Activated CD4-positive, alpha-beta T cell treated with anti-CD3 and anti-CD28 coated beads for 4 hours (primary cell): ENCODE measurements at places on chromosomes 11 and 22.

DNA sequence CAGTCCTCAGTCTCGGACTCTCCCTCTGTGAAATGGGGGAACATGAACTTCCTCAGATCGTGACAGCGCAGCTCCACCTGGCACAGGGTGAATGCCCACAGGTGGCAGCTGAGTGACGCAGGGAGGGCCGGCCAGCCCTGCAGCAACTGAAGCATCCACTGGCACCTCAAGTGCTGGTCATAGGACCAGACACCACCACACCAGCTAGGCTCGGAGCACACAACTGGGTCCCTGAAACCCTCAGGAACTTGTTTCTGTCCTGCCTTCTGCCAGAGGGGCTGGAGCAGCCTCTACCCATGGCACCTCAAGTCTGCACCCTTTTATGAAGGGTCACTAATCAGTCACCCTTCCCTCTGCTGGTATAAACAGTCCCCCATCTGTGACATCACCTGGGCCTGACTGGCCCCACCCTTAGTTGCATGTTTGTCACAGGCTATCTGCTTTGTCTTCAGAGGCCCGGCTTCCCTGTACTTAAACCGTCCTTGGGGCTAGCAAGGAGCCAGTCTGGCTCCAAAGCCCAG, 7.4 kb upstream of the CDC42BPG start:
- DNase-seq, result no peak

GRCh38 chr11:59708537-59708936, 5.1 kb downstream of the OR10V1 start:
- no peak for DNase-seq

- DNase-seq, result no peak
These were observed 328.1 kb upstream of the MPPED2 start for GRCh38 chr11:30914143-30914762.

DNA sequence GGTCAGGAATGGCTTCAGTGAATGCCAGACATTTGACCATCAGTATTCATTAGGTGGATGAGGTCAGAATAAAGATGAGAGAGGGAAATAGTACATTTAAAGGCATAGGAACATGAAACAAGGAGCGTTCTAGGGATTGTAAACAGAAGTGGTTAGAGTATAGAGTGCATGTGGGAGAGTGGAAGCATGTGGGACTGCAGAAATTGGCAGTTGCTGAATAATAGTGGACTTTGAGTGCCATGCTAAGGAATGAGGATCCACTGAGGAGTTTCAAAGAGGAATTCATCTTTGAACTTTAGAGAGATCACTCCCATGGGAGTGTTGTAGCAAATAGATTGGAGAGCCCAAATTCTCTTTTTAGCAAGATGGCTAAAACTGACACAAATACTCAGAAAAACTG, 7.9 kb downstream of the RNF169 start:
- no peak for DNase-seq

DNA sequence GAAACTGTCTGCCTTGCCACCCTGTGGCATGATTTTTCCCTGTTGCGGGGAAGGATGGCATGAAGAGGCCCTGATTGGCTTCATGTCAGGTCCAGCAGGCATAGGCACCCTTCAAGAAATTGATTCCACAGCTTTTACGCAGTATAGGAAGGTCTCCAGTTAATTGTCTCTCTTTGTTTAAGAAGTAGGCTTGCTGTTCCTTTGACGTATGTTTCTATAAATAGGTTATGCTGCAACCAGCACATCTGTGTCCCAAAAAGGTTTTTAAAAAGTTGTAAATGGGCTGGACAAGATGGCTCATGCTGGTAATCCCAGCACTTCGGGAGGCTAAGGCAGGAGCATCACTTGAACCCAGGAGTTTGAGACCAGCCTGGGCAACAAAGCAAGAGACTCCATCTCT, 62.6 kb downstream of the CD6 start:
- no peak for DNase-seq

DNA sequence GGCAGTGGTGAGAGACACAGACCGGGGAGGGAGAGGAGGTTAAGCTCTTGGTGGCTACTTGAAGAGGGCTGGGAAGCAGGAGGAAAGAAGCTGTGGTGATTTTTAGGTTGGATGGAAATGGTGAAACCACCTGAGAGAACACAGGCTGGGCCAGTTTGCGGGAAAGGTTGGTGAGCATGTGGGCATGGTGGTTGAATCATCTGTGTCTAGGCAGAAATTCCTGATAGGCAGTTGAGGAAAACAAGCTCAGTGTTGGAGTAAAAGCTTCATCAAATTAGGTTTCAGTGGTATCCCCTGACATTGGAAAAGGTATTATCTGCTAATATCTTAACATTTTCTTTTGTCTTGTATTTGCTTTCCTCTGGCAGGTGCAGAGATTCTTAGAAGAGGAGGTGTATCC, 4.3 kb upstream of the SGSM3 start:
- no peak for DNase-seq

GRCh38 chr11:92707665-92708064, 261.8 kb upstream of the MTNR1B start:
- DNase-seq, result no peak

GRCh38 chr11:122803306-122803705, 35.0 kb upstream of the CRTAM start:
- DNase-seq, result no peak

DNA sequence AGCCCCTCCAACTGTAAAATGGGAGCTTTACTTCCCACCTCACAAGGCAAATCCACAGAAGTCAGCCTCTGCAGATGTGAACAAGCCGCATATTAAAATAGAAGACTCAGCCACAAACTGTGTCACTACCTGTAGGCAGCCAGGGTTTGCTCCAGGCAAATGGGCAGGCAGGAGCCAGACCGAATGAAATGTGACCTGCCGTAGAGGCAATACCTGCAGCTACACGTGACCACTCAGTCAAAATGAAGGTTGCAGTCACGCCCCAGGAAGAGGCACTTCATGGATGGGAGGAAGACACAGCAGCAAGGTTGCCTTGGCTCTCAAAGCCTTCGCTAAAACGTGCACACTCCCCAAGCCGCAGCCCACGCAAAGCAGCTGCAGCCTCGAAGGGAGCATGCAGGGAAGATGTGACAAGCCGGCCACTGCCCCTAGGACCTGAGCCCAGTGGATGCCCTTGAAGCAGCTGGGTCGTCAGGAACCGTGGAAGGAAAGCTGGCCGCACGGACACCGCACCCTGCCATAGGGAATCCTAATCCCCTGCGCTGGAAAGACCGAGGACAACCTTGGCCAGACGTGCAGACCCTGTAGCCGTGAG, 53.1 kb downstream of the SHANK2 start:
- DNase-seq, result no peak

GRCh38 chr11:33315822-33316221, 58.6 kb downstream of the HIPK3 start:
- DNase-seq, result no peak

- no peak for DNase-seq
These were observed 25.7 kb upstream of the GAL start for GRCh38 chr11:68658661-68659060.

GRCh38 chr11:88117281-88117858, 57.9 kb downstream of the RAB38 start:
- DNase-seq, result no peak

- DNase-seq, result no peak
These were observed 9.0 kb downstream of the SCN3B start for GRCh38 chr11:123645286-123645975.

GRCh38 chr11:76696756-76697155, 26.2 kb upstream of the LRRC32 start:
- no peak for DNase-seq

DNA sequence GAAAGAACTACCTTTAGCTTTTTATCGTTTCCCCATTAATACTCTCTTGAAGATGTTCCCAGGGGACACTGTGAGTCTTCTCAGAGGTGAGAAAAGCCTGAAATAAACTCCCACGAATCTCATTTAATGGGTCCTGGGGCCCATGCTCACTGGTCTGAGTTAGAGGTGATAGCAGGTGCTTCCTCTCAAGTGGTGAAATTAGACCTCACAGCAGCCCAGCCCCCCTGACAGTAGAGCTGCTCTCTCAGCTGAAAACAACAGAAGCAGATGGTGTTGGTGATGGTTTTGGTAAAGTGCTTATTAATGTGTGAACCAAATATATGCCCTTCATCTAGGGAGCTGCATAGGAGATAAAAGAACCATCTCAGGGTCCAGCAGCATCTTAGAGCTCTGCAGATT, 76.8 kb upstream of the VPREB1 start:
- no peak for DNase-seq

DNA sequence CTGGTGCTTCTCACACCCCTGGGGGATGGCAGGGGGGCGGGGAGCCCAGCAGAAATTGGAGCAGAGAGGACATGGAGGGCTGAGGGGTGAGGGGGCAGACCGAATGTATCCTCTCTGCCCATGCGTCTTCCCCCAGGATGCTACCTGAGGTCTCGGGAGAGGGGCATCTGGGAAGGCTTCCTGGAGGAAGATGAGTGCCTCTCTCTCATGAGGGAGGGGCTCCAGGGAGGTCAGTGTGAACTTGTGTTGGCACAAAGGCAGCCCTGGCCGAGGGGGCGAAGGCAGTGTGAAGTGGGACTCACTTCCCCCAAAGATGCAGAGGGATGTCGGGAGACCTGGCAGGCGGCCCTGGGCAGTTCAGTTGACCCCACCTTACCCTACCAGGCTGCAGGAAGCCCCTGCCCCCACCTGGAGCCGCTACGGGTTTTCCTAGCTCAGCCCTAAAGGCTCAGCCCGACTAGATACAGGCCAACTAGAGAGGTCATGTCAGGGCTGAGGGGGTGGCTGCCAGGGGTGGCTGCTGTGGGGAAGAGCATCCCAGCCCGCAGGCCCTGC, 10.4 kb downstream of the ASCL2 start:
- no peak for DNase-seq

DNA sequence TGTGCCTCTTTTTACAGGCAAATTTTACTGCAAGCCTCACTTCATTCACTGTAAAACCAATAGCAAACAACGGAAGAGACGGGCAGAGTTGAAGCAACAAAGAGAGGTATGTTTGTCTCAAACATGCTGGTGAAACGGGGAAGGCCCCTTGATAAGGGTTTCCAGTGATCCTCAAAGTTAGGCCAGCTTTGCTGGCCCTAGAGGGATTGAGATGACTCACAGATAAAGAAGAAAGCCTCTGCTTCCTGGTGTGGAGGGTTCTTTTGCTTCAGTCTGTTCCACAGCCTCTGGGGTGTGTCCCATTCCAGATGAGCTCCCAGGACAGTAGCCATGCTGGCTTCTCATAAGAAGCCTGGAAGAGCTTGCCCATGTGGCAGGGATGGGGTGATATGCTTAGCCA, 118.9 kb upstream of the PARVA start:
- no peak for DNase-seq

DNA sequence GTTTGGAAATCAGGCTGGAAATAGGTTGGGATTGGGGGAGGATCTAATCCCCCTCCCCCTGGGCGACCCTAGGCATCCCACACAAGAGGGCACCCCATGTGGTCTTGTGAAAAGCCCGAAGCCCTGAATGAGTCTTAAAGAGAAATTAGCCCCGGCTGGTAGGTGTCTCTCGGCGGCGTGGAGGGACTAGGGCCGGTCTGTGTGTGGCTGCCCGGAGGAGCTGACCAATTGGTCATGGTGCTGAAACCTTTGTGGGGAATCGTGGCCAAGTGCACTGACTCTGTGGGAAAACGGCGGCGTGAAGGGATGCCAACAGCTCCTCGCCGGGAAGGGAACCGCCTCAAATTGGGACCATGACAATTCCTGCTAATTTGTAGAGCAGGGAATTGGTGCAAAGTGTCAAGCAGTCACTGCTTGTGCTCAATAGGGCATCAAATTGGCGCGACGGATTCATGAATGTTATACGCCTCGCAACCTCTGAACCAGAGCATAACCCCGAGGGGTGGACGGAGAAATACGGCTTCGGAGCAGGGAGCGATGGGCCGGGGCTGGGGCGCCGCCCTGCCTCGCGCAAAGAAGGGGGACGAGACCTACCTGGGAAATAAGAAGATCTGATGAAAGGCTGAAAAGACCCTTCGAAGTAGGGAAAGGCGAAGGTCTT, 1.5 kb downstream of the DBX1 start:
- no peak for DNase-seq

DNA sequence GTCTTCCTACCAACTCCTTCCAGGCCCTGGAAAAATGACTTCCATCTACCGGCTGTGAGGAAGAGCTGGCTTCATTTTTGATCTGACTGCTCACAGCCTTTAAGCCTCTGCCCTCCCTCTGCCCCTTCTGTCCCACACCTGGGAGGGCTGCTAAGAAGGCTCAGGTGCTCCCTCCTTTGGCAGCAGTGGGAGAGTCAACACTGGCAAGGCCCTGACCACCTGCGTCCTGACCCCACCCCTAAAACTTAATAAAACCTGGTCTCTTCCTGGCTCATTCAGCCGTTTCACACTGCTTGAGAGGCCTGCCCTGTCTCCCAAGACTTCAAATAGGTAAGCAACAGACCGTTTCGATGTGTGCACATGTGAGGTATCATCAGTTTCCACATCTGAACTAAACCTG, 52.1 kb upstream of the NFRKB start:
- DNase-seq, result no peak

- DNase-seq, result no peak
These were observed 157.9 kb downstream of the NCAM1 start for GRCh38 chr11:113119074-113119473.

DNA sequence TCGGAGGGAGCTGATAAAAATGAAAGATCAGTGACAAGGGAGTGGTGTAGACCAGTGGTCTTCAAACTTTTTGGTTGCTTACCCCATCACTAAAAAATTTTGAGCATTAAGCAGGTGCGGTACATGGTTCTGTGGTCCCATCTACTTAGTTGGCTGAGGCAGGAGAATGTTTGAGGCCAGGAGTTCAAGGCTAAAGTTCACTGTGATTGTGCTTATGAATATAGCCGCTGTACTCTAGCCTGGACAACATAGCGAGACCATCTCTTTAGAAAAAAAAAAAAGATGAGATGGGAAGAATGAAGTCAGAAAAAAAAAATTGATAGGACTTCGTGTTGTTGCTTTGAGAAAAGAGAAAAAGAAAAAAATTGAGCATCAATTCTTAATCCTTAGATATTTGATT, 7.8 kb downstream of the MTMR3 start:
- no peak for DNase-seq

DNA sequence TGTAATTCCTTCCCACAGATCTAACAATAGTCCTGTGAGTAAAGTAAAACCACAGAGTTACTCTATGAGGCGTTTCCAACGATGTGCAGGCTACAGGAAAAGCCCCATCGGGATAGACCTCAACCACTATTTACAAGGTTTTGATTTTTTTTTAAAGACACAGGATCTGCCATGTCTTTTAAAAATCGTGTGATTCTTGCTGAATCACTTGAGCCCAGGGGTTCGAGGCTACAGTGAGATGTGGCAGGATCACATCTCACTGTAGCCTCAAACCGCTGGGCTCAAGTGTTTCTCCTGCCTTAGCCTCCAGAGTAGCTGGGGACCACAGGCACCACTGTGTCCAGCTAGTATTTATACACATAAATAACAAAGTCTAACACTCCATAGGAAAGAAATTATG, 7.8 kb downstream of the TAF1D start:
- DNase-seq, result no peak

DNA sequence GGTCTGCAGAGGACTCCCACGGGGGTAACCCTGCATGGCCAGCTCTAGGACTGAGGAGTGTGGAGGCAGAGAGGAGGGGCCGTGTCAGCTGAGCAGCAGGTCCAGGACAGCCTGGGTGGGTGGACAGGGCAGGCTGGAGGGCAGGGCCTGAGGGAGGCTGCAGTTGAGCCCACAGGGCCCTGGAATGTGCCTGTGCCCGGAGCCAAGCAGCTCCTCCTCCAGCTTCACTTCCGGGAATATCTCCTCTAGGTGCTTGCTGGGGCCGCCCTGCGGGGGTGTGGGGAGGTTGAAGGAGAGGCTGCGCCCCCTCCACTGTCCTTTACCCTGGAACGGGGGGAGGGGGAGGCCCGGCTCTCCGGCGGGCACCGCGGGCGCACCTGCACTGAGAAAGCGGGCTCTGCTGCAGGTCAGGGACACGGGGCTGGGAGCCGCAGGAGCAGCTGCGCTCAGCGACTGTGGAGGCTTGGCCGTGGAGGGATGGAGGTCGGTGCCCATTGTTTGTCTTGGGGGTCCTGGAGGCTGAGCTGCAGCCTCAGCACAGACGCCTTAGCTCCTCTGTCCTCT, 1293.2 kb downstream of the BRD1 start:
- DNase-seq, result no peak
